ENCODE measurements at places on chromosomes 16 and 17.

GRCh38 chr16:54903047-54903446 lies 27.6 kb upstream of the IRX5 start:
- DNase-seq: no peak

- DNase-seq: no peak
Observed at GRCh38 chr17:58991718-58992331, 114.9 kb downstream of the TRIM37 start.

DNA sequence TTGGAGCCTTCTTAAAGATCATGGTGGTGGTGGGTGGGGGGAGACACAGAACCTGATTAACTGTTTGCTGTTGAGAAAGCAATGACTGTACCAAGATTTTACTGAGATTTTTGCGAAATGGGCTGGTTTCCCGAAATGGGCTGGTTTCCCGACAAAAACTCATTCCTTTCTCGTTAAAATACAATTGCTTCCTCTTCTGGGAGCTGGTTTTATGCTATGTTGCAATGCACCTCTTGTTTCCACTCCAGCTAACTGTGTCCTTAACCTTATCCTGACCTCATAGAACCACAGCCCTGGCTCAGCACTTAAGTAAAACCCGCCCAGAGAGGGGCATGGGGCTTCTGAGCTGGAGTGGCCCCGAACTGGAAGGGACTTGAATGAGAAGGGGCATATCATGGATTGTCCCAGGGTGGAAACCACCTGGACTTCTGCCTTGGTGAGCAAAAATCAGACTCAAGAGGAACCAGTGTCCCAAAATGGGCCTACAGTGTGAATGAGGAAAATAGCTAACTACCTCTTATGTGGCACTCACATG lies 20.9 kb downstream of the FAM20A start:
- no peak for DNase-seq

DNA sequence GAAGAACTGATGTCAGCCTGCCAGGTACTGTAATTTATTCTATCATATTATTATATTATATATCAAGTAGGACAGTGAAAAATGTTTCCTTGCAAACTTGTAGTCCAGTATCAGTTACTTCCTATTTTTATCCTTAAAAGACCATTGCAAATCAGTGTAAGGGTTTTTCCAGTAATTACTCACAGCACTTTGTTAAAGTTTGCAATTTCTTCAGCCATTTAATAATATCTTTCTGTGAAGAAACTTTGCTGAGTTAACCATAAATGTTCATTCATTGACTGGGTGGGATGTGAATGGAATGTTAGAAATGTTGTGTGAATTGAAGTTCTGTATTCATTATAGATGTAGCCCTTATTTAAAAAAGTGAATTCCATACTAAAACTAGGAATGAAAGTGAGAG lies 26.7 kb downstream of the HAPSTR1 start:
- DNase-seq: no peak

DNA sequence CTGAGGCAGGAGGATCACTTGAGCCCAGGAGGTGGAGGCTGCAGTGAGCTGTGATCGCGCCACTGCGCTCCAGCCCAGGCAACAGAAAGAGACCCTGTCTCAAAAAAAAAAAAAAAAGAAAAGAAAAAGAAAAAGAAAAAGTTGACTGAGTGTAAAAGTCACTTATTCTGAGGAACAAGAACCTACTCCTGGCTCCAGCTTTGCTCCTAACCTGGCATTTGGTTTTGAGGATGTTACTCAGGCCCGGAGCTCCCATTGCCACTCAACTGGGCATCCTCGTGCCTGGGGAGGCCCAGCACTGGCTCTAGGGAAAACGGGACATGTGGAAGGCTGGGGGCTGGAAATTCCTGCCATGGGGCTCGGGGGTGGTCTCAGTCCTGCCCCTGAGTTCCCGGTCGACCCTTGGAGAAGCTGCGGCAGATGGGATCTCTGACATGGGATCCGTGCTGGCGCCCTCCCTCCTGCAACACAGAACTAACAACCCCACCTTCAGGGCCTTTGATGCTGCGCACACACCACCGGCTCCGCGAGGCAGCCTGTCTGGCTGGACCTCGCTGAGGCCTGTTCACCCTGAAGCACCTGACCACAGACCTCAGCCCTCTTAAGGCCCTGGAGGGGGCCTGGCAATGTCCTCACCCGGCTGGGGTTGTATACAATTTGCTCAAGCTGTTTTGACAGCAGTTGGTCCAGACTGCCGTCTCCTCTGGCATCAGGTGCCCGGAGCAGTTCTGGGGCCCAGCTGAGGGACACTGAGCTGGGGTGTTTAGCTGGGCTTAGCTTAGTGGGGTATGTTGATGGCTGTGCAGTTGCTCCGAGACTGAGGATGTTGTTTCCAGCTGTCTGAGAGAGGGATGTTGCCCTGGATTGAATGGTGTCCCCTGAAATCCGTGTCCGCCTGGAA lies 12.3 kb downstream of the CD7 start:
- DNase-seq: no peak

- no peak for DNase-seq
Observed at GRCh38 chr16:73615071-73615940, 567.4 kb upstream of the ZFHX3 start.

GRCh38 chr16:89442588-89442987 lies 47.8 kb downstream of the ANKRD11 start:
- DNase-seq: no peak

DNA sequence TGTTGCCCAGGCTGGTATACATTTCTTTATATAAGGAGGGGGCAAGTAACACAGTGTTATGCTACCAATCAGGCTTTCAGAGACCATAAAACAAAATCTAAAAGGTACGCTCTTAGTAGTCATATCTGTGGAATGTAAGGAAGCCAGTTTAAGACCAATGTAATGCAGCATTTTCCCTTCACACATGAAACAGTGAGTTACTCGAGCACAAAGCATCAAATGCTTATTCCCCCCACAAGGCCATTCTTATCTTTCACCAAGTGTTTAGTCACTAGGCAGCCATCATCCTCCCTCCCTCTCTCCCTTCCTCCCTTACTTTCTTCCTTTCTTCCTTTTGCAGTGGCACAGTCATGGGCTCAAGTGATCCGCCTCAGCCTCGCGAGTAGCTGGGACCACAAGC lies 12.8 kb downstream of the HMOX2 start:
- DNase-seq: no peak

GRCh38 chr16:89110641-89111040 lies 17.0 kb downstream of the ACSF3 start:
- no peak for DNase-seq

GRCh38 chr16:89295915-89296314 lies 78.4 kb downstream of the ZNF778 start:
- no peak for DNase-seq

GRCh38 chr17:14935845-14936485 lies 329.2 kb downstream of the PMP22 start:
- no peak for DNase-seq

DNA sequence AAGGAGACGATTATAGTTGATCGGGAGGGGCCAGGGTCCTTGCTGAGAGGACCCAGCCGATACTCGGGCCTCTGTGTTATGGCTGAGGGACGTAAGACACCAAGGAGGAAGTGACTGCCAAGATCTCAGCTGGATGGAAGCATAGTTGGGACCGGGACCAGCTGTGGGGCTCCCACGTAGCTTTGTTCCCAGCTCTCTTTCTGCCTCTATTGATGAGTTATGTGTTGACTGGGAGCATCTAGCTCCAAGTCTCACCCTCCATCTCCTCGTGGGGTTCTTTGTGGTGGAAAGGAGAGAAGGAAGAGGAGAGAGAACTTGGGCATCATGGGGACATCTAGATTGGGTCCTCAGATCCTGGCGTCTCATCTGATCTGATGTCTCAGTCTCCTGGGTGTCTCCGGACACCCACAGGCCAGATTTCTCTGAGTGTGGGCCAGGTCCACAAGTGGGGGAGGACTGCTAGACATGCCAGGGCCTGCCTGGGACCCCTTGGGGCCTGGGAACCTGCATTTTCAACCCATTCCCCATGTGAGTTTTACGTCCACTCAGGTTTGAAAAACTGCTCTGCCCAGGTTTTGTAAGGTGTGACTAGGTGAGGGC lies 1.0 kb downstream of the MGRN1 start:
- no peak for DNase-seq

DNA sequence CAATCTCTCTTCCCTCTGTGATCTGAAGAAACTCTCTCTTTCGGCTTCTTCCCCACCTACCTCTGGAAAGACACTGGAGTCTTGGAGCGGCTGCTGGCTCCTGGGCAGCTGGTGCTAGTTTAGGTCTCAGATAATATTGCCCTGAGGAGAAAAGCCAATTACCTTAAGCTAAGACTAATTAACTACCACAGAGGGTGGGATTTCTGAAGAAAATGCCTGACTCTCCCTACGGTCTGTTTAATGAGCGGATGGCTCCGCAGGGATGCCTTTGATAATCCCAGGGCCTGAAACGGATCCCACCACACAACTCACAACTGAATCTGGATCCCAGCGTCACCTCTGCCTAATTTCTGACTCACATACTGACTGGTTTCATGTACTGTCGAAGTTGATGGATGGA lies 127.0 kb upstream of the NLRP1 start:
- DNase-seq: no peak

DNA sequence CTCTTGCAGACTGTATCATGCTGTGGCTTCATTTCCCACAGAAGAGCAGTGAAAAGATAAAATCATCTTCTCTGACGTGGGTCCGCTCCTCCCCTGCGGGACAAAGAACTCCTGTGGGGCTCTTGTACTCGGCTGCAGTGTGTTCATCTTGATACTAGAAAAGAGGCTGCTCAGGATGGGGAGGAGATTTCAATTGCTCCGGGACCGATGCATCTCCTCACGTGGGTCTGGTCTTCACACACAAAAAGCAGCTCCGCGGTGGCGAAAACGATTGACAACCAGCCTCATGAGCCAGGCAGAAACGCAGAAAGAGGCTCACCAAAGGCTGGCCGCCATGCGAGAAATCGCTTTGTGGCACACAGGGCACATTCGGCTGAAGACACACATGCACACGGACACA lies 14.4 kb upstream of the KCNJ18 start:
- no peak for DNase-seq

All from renal cortex interstitium (tissue), 15 donors.